ENCODE measurements at places on chromosomes 5 and 9.

DNA sequence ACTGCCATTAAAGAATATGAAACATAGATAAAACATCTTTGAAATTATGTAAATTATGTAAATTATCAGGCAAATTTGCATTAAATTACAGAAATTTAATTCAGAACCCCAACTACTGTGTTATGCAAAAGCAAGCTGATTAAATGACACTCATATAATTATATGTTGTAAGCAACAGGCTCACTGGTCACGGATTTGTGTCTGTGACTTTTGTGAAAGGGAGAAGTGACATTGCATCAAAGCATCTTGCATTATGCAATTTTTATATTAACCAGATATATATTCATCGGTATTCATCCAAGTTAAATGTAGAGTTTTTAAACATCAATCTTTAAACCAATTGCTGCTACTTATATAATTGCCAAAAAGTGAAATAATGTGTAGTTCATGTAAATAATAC, 13.0 kb upstream of the GLIPR2 start:
- DNase-seq: no peak

GRCh38 chr5:65742565-65743231, 20.7 kb downstream of the NLN start:
- DNase-seq: no peak

DNA sequence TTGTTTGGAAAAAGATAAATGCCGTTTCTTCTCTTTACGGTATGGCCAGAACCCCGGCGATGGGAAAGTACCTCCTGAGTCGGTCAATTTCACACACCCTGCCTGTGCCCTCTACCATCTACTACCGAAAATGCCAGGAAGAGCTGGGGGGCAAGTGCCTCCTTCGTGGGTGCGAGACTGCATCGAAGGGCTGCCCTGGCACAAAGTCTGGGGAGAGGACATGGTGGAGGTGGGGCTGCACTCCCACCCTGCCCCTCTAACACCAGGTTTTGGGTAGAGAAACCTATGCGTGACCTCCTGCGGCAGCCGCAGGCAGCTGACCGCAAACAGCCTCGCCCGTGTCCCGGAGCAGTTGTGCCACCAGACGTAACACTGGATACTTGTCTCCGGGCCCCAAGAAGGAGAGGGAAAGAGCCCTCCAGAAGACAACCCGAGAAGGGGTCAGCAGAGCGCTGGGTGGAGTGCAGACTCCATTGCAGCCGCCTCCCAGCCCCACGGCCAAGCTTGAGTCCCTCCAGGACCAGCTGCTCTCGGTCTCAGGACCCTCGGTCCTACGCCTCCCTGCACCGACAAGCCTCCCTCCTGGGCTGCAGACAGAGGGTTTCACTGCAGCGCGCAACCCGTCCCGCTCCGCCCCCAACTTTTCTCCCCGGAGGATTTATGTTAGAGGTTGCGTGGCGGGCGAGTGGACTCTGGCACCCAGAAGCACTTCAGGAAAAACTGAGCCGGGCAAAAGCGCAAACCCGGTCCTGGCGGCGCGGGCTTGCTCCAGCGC, 823 bp upstream of the PRDM6 start:
- no peak for DNase-seq

DNA sequence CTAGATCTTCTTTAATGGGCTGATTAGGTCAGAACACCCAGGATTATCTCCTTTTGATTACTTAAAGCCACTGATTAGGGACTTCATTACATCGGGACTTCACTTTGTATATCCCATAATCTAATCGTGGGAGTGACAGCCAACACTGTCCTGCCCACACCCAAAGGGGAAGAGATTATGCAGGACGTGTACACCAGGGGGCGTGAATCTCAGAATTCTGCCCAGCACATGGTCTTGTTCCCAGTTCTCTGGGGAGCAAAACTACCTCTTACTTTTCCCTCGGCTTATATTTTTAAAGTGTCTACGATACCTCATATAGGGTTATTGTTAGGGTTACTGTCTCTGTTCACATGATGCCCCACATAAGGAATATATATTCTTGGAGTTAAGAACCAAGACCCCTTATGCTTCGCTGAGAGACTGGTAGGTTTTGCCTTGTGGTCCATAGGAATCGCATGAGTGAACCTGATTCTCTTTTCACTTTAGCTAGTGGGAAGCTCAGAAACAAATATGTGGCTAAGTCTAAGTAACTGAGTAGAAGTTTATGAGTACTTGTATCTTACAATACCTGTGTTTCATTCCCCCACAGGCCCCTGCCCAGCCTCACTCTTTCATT, 192.7 kb downstream of the GNA14 start:
- DNase-seq: peak; percentile 17

GRCh38 chr5:88845081-88845697, 37.8 kb downstream of the MEF2C start:
- no peak for DNase-seq

DNA sequence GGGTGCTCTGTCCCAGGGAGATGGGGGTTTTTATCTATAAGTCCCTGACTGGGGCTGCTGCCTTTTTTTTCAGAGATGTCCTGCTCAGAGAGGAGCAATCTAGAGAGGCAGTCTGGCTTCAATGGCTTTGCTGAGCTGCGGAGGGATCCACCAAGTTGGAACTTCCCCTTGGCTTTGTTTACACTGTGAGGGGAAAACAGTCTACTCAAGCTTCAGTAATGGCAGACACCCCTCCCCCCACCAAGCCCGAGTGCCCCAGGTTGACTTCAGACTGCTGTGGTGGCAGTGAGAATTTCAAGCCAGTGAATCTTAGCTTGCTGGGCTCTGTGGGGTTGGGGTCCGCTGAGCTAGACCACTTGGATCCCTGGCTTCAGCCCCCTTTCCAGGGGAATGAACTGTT, 375.8 kb downstream of the RAB3C start:
- no peak for DNase-seq

- DNase-seq: no peak
Measured at GRCh38 chr5:50967009-50967562, 300.6 kb downstream of the PARP8 start.

GRCh38 chr5:40378396-40379177, 301.1 kb upstream of the PTGER4 start:
- DNase-seq: peak; percentile 18

- DNase-seq: no peak
Measured at GRCh38 chr5:8418049-8418426, 549.1 kb downstream of the MTRR start.

GRCh38 chr5:74766418-74766848, 484 bp downstream of the GFM2 start:
- no peak for DNase-seq

DNA sequence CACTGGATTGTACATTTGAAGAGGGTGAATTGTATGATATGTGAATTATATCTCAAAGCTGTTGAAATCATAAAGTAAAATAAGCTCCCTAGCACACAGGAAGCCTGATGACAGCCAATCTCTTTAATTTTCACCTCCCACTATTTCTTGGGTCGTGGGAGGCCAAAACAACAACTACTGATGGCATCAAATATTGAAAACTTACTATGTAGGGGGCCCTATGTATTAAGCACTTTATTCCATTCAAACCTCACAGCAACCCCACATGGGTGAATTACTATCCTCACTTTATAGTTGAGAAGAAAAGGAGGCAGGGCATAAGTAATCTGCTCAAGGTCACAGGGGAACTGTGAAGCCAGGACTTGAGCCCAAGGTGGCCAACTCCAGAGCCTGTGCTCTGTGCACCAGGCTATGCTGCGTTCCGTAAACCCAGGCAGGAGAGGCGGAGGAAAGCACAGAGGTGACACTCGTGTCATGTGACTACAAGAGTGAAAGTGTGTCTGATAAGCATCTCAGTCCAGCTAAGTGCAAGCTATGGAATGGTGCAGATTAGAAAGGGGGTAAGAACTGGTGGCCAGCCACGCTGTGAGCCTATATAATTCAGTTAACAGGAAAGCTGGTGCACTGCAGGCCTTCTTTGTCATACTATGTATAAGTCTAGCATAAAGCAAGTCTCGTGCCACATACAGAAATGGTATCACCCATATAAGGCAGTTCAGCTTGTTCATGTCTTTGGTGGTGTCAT, 221.0 kb downstream of the DCP2 start:
- DNase-seq: no peak

DNA sequence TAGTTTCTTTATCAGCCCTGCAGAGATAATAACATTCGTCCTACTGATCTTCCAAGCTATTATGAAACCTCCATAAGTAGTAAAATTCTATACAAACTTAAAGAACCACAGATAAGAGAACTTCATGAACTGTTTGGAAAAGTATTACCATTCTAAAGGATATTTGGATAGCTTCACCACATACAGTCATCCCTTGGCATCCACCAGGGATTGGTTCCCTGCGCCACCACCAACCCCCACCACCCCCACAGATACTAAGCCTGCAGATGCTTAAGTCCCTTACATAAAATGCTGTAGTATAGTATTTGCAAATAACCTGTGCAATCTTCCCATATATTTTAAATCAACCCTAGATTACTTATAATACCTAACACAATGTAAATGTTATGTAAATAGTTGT, 61.4 kb upstream of the SHISAL2B start:
- no peak for DNase-seq

DNA sequence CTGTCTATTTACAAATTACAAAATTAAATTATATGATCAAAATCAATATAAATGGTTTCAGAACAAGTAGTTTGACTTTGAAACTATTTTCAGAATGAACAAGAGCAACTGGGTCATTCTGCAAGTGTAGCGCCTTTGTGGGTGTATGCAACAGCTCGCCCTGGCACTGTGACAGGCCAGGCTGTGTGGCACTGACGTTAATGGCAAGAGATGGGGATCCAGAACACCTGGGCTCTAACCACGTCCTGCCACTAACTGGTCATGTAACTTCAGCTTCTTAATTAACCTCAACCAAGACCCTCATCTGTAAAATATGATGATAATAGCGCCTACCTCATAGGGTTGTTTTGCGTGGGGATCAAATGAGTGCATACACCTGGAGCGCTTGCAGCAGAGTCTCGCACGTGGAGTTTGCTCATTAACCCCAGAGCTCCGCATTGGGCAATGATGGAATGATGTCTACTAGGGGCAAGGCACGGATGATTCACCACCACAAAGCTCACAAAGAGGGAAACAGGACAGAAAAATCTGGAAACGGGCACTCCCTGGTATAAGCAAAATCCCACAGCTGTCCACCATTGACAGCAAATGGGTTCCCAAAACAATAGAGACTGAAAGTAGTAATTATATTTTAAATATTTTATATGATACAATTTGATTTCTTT, 639.4 kb downstream of the SEMA5A start:
- no peak for DNase-seq

DNA sequence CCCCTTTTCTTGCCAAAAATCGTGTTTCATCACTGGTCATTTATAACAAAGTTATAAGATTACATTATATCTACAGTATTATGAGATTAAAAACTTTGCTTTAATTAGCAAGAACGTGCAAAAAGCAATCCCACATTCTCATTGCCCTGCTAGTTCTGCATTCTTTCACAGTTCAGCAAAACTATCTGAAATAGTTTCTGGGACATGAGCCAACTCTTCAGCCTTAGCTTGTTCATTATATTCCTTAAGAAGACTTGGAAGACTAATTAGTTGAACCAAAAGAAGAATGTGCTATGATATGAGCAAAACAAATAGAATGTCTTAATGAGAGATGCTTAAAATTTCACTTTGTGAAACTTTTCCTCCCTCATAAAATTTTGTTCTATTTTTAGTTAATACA, 76.7 kb downstream of the ITGA1 start:
- DNase-seq: no peak

GRCh38 chr5:160330212-160330611, 17.8 kb upstream of the CCNJL start:
- DNase-seq: no peak

DNA sequence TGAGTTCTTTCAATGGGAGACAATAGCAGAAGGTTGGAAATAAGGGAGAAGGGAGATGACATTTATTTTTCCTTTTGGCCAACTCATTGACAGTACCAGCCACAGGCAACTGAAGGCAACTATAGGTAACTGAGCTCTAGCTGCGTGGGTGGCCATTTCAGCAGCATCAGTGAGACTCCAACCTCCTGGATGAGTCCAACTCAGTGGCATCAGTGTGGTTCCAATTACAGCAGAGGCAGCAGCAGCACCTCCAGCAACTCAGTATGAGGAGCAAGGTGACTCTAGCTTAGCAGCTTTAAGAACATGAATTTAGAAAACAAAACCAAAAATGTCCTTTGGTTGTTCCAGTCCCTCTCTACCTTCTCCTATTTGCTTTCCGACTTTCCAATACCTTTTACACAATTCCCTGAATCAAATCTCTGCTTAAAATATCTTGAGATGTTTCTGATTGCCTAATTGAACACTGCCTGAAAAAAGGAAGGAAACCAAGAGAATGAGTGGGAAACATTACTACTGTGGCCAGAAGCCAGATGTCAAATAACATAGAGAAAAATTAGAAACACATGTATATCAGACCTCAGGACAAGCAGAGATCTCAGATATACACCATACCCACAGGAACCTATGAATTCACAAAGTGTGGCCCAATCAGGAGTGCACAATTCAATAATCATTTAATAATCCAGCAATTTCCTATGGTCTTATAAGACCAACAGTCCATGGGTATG, 166.5 kb upstream of the RORB start:
- DNase-seq: no peak

- DNase-seq: no peak
Measured at GRCh38 chr5:78573318-78573717, 75.3 kb downstream of the LHFPL2 start.

All from effector memory CD8-positive, alpha-beta T cell (primary cell).